ENCODE measurements at places on chromosomes 2 and 18.

DNA sequence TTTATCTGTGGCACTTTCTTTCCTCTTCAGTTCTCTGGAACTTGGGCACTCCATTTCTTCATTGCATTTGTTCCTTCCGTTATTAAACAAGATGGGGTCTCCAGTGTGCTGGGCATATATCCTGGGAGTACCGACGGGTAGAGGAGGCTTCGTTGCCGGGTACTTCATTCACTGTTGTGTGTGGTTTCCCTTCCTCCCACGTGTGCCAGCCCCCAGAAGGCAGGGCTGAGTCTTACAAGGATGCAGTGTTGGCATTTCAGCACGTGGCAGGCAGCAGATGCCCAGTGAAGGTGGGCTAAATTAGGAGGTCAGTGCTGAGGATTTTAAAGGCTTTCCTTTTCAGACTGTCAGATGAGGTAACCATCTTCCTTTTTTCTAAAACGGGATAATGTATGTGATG lies 58.6 kb downstream of the MGAT5 start:
- no peak for DNase-seq

GRCh38 chr2:136185981-136186776 lies 68.2 kb upstream of the CXCR4 start:
- no peak for DNase-seq

- no peak for DNase-seq
These were observed 240.9 kb downstream of the ICOS start for GRCh38 chr2:204177251-204177976.

GRCh38 chr18:62982600-62983251 lies 267.4 kb downstream of the PHLPP1 start:
- DNase-seq: peak; percentile 24

GRCh38 chr18:8081872-8082553 lies 514.9 kb downstream of the PTPRM start:
- peak; percentile 36 for DNase-seq

GRCh38 chr2:154443919-154444318 lies 254.6 kb upstream of the KCNJ3 start:
- no peak for DNase-seq

DNA sequence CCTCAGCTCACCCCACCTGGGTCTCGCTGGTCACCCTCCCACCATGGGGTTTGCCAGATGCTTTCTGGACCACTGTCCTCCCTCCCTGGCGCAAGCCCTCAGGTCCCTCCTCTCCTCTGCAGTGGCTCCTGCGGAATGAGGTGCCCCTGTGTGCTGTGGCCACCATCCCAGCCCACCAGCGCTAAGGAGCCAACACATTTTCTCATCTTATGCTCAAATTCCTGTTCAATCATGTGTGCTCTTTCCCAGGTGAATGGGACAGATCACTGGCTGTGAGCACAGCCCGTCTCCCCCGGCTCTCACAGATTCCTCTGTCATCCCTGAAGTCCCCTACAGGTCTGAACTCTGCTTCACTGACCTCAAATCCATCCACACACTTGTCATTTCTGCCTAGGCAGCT lies 15.2 kb upstream of the CCDC74B start:
- DNase-seq: no peak

GRCh38 chr2:1186421-1186820 lies 226.8 kb upstream of the TPO start:
- no peak for DNase-seq

DNA sequence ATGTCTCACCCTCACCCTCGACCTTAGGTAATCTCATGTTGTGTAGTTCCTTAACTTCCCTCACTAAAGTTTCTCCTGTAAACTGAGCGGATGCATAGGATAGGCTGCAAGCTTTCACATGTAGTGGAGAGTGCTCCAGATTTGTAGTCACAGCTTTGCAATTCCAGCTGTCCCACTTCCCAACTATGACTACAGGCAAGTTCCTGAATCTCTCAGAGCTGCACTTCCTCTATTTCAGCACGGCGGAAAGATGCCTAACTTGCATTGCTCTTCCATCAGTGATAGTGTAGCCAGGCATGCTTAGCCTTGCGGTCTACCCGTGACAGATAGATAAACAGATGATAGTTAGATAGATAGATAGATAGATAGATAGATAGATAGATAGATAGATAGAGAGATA lies 183.1 kb upstream of the CCDC68 start:
- DNase-seq: no peak

- no peak for DNase-seq
These were observed 343.8 kb downstream of the SUCLG1 start for GRCh38 chr2:84115173-84115857.

- no peak for DNase-seq
These were observed 72.6 kb upstream of the DAPL1 start for GRCh38 chr2:158722266-158723105.

DNA sequence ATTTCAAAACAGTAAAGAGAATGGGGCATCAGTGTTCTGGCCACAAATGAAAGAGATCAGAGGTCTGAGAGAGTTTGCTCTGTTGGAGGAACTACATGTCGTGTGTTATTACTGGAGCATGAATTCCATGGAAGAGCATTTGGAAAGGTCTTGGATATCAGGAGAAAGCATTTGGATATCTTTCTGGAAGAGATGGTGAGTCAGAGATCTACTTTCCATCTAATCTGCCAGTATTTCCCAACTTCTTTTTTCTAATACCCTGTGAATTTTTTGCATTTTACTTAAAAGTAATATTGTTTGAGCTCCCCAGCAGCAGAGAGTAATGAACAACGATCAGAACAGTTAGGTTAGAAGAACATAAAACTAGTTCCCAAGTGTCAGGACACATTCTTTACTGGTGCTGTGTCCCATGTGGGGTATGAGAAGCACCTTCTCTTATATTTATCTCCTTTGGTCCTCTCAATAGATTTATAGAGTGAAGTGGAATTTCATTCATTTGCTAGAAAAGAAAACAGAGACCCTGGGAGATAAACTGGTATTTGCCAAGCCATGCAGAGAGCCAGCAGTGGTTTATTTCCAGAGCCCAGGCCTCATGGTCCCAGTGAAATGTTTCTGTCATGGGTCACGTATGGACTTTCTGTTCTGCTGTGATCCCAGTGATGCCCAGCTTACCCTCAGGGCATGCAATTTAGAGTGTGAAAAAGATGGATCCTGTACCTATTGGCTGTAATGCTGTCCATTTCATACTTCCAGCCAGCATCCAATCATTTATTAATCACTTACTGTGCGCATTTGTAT lies 130.8 kb upstream of the NT5C1B start:
- no peak for DNase-seq

- DNase-seq: no peak
These were observed 154.0 kb upstream of the MAP3K20 start for GRCh38 chr2:172921532-172922236.

DNA sequence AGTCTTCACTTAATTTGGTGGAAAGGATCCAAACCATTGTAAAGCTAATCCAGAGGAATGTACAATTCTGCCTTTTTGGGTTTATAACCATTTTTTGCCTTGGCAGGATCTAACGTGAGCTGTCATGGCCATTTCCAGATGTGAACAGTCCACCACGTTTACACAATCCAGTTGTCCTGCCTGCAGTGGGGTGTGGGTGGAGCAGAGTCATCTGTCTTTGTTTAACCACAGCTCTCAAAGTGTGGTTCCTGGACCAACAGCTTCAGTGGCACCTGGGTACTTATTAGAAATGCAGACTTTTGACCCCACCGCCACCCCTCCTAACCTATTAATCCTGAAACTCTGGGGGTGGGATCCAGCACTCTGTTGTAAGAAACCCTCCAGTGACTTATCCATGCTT lies 35.9 kb downstream of the FHOD3 start:
- no peak for DNase-seq

GRCh38 chr18:32509111-32509510 lies 38.4 kb upstream of the GAREM1 start:
- DNase-seq: no peak

DNA sequence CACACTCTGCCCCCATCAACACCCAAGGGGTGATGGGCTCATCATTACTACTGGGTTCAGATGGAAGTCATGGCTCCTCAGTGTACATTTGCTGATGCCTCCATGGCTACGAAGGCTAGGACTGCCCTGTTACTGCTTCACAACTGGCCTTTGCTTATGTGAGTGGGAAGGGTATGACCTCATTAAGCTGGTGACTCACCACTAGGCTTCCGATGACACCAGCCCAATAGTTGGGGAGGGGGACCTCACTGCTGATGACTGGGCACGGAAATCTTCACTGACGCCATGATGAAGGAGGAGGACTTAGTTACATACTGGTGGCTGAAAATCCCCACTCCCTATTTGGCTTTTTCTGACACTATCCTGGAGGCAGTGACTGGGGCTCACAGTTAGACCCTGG lies 263.2 kb downstream of the CMPK2 start:
- DNase-seq: no peak

- DNase-seq: no peak
These were observed 37.6 kb downstream of the OSR1 start for GRCh38 chr2:19320813-19321212.

GRCh38 chr18:400456-400855 lies 100.0 kb downstream of the COLEC12 start:
- DNase-seq: no peak

- no peak for DNase-seq
These were observed 199.4 kb downstream of the SATB2 start for GRCh38 chr2:199258291-199258690.

DNA sequence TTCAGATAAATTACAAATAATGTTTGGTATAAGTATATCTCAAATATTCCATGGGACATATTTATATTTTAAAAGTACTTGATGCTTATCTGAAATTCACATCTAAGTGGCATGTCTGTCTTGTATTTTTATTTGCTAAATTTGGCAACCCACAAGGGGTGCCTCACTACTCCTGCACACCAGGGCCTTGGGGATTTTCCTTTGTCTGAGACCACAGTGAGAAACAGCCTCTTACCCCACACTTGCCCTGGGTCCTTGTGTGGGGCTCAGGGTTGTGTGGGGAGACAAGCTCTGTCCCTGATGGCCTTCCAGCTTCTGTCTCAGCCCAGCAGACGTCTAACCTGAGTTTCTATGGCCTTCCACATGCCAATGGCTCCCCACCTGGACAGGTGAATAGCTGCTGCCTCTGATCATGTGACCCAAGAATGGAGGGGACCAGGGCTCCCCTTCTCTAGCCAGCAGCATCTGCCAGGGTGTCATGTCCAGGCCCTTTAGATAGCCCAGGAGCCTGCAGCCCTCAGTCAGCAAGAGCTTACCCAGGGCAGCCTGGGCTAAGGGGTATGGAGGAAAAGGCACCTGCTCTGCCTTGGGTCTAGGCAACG lies 49.5 kb upstream of the MRPL33 start:
- DNase-seq: no peak

- no peak for DNase-seq
These were observed 30.6 kb upstream of the EPC2 start for GRCh38 chr2:148614014-148614321.

- DNase-seq: peak; percentile 7
These were observed 256.5 kb downstream of the TPGS2 start for GRCh38 chr18:36572135-36572856.

DNA sequence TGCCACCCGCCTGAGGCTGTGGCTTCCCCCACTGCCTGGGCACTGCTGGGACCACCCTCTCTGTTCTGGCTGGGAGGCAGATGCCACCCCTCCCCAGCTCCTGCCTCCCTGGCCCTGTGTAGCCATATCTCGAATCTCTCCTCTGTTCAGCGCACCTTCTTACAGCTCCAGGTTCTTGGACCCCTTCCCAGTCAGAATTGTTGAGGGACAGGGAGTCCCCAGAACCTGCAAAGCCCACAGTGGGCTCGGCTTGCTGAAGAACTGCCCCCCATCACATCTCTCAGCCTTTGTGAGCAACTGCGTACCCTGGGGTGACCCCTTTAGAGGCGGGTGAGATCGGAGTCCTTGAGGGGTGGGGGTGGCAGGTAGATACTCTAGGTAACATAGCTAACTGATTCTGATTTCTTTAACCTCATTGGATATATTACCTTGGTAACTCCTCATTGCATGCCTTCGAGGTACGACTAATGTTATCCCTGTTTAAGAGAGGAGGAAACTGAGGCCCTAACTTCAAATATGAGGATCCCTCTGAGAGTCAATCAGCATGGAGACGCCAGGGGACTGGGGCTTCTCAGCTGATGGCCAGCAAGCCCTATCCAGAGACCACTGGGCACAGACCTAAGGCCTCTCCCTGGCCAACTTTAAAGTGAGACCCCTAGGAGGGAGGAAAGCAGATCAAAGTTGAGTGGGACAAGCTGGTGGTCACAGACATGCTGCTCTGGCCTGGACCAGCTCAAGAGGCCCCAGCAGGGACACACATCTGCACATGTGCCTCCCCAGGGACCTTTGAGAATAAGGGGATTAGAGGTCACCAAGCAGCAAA lies 101.3 kb downstream of the CAPN13 start:
- DNase-seq: no peak

- no peak for DNase-seq
These were observed 578.7 kb upstream of the ID2 start for GRCh38 chr2:8103085-8103708.

- no peak for DNase-seq
These were observed 143.0 kb downstream of the TSN start for GRCh38 chr2:121898483-121898882.

- DNase-seq: peak; percentile 47
These were observed 172.8 kb downstream of the RDH14 start for GRCh38 chr2:18387441-18388206.

- no peak for DNase-seq
These were observed 592.0 kb downstream of the LRRTM4 start for GRCh38 chr2:76930056-76930744.

DNA sequence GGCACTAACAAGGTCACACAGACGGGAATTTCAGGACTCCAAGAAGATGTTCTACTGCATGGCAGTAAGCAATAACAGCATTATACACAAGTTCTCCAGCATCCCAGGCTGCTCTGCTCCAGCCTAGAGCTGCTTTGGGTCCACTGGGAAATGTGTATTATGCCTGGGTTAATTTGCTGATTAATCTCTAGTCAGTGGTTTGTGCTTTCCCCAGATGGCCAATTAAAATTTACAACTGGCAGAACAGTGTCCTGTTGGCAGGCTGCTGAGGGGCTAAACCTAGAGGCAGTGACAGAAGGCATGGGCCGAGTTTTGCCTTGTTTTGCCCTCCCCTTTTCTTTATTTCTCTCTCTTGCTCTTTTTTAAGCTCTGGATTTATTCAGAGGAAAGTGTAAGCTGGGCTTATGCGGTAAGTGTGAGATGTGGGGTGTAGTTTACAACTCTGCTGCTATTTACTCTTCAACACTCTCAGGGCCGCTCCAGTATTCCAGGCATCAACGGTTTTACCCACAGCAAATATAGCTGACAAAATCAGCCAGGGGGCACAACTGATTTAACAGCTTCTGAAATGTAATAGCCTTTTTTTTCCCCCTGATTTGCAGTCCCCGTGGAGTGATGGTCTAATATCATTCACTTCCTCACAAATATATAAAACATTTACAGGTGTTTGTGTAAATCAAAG lies 348.0 kb downstream of the GPD2 start:
- DNase-seq: peak; percentile 58

- no peak for DNase-seq
These were observed 40.1 kb upstream of the CCDC88A start for GRCh38 chr2:55459714-55460274.

DNA sequence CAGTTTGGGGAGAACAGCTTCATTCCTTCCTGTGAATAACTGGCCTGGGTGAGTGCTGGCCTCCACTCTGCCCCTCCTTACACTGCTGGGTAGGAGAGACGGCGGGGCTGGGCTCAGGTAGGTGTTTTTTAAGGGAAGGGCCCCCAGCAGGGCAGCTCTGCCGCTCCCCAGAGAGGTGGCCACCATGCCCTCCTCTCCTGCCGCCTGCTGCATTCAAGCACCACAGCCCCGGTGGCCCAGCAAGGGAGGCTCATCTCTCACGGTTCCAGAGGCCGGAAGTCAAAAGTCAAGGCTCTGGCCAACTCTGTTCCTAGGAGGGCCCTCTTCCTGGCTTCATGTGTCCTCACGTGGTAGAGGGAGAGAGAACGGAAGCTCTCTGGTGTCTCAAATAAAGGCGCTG lies 81.1 kb downstream of the SH3BP4 start:
- no peak for DNase-seq

- no peak for DNase-seq
These were observed 126.3 kb downstream of the HDAC4 start for GRCh38 chr2:239274391-239275043.
